Panc1 (cell line): ENCODE measurements at places on chromosomes 12 and 14. TPM values are rescaled to one million over a fixed set of nuclear protein-coding genes. Genes with fewer than 3 reads are reported as not detected.

FZD10 gene
- total RNA-seq, result not detected

- DNase-seq, result no peak
- no peak overlapping the region for H3K4me3 ChIP-seq
- H3K27me3 ChIP-seq, result no peaks in the 10 kb centered on the region
- H3K4me1 ChIP-seq, result peaks cover 54% of the 10 kb centered on the region
These were observed 42.6 kb downstream of the SH2B3 start for GRCh38 chr12:111448266-111448830.

GRCh38 chr12:12217018-12217359 is 49.9 kb downstream of the LRP6 start:
- H3K27me3 ChIP-seq, result no peaks in the 10 kb centered on the region
- no peak overlapping the region for H3K4me3 ChIP-seq
- H3K36me3 ChIP-seq, result no peaks in the 10 kb centered on the region

DNA sequence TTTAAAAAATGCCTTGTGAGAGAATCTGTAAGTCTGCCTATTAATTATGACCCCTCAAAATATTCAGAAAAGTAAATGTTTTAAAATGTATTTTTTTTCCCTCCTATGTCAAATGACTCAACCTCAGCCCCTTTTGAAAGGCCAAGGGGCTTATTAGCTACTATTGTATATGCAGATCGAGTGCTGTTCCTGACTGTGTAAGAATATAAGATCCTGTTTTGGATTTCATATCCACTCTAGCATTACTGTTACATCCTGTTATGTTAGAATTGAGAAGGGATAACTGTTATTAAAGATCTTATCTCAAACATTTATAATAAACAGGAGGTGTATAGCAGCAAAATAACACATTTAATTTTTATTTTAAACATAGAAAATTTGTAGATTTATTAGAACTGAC is 46.6 kb upstream of the TPH2 start:
- no peaks in the 10 kb centered on the region for H3K4me1 ChIP-seq
- no peak overlapping the region for H3K27ac ChIP-seq
- peaks cover 11% of the 10 kb centered on the region; the same call in 1 of the 2 replicates for H3K36me3 ChIP-seq
- no peak overlapping the region for H3K4me3 ChIP-seq
- DNase-seq, result no peak
